Esophagus mucosa (tissue), 1 donor: ENCODE measurements at places on chromosomes 6 and 20. TPM values are rescaled to one million over a fixed set of nuclear protein-coding genes. Genes with fewer than 3 reads are reported as not detected.

DNA sequence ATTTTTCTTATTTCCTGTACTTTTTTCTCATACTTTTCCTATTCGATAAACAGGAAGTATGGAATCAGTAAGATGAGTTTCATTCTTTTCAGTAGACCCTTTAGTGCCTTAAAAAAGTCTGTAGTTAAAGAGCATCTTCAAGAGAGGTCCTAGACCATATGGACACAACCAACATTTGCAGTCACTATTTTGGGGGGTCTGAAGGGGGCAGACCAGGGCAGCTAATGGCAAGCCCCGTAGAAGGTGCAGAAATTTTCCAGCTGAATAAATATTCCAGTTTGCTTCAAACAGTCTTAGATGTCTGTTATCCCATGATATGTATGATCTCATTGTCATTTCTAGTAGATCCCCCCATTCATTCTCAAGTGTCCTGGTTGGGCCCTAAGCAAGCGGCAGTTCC is 52.8 kb downstream of the MAP3K5 start:
- no peak for ATAC-seq

GRCh38 chr6:25619217-25619616 is 32.8 kb upstream of the SCGN start:
- ATAC-seq: no peak

DNA sequence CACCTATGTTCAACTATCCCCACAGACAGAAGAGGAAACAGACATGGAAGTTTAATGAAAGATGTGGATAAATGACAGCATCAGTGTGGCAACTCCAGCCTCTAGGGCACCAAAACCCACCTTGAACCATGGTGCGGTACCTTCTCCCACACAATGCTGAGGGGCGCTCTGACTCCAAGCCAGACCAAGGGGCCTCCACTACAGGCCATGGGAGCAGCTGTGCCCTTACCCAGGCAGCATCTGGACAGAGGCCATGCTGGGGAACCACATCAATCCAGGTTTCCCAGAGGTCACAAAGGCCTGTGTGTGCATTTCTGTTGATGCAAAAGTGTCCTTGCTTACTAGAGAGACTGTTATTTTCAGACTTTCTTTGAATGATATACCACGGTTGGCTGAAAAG is 4.1 kb downstream of the PRR18 start:
- ATAC-seq: no peak

- no peak for ATAC-seq
Measured at GRCh38 chr20:32163951-32164350, 43.6 kb downstream of the PLAGL2 start.

DNA sequence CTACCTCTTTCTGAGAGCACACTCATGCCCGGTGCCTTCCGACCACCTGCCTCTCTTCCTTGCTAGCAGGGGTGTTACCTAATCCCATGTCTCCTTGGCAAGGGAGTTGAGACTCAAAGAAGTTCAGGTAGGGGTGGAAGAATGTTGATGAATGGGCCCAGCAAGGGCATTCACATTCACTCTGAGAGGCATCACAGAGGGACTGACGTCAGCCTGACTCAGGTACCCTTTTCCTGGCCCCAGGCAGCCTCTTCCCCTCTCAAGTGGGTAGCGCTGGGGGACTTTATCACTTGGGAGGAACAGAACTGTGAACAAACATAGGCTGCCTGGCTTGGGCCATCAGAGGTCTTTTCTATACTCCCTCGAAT is 35.3 kb downstream of the HM13 start:
- ATAC-seq: no peak

- no peak for ATAC-seq
Measured at GRCh38 chr6:126529637-126530362, 189.9 kb downstream of the CENPW start.

DNA sequence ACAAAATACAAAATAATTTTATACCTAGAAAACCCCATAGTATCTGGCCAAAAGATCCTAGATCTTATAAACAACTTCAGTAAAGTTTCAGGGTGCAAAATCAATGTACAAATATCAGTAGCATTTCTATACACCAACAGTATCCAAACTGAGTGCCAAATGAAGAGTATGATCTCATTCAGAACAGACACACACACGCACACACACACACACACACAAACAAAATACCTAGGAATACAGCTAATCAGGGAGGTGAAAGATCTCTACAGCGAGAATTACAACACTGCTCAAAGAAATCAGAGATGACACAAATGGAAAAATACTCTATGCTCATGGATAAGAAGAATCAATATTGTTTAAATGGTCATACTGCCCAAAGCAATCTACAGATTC is 49.2 kb downstream of the TOMM6 start:
- no peak for ATAC-seq

DNA sequence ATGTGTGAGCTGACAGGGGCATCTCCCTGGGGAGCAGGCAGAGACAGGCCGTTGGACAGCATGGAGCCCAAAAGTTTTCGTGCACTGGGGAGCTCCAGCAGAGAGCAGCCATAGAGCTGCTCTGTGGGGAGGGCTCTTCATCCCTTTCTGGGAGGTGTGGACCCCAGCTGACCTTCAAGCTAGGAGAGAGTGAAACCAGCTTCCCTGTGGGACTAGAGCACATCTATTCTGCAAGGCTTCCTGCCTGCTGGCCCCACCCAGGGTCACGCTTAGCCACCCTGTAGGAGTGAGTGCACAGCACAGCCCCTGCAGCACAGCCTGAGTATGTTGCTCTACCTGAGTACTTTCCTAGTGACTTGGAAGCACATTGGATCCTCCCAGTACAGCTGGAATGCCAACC is 183.3 kb downstream of the BCKDHB start:
- ATAC-seq: no peak

DNA sequence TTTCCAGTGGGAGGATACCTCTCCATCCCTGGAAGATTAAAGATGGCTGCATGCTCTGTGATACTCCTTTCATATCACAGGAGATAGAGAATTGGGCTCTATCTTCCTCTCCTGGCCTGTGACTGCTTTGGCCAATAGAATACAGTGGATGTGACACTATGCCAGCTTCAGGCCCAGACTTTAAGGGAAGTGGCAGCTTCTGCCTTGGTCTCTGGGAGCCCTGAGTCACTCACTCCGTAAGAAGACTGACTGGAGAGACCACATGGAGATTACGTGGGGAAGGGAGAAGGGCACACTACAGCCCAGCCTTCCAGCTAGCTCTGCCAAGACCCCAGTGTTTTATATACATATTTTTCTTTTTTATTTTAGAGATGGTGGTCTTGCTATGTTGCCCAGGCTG is 10.4 kb upstream of the MMP9 start:
- ATAC-seq: no peak

GRCh38 chr6:160791981-160792418 is 90.0 kb downstream of the PLG start:
- ATAC-seq: peak; percentile 83

GRCh38 chr6:33297406-33297955 is 1.3 kb downstream of the RGL2 start:
- ATAC-seq: peak; percentile 58

GRCh38 chr20:22924046-22924737 is 110.9 kb upstream of the SSTR4 start:
- no peak for ATAC-seq

- ATAC-seq: peak; percentile 43
Measured at GRCh38 chr20:45300961-45301360, 5.7 kb upstream of the RBPJL start.

- ATAC-seq: no peak
Measured at GRCh38 chr6:116529466-116530290, 15.8 kb downstream of the TRAPPC3L start.

GRCh38 chr6:157272866-157273755 is 50.2 kb downstream of the TMEM242 start:
- ATAC-seq: no peak

DNA sequence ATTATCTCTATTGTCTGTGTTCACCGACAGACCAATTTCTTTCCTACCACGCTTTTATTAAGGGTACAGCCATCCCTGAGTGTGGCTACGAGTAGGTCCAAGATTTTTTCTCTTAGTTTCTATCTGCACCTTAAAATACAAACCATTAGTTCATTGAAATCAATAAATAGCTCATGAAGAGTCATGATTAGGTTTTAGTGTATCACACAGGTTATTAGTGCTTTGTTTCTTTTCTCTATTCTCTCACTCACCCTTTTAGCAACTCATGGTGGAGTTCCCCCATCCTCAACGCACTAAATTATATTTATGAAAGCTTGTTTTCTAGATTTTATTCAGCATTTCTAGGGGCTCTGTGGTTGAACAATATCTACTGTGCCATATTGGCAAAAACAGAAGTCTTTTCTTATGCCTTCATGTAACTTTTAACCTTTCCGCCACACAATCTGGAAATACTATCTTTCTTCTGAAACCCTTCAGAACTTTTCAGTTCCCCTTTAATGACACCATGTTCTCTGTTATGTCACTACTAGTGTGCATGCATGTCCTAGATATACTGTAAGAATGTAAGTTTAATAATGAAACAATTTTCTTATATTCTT is 128.2 kb upstream of the LAMA2 start:
- no peak for ATAC-seq

DNA sequence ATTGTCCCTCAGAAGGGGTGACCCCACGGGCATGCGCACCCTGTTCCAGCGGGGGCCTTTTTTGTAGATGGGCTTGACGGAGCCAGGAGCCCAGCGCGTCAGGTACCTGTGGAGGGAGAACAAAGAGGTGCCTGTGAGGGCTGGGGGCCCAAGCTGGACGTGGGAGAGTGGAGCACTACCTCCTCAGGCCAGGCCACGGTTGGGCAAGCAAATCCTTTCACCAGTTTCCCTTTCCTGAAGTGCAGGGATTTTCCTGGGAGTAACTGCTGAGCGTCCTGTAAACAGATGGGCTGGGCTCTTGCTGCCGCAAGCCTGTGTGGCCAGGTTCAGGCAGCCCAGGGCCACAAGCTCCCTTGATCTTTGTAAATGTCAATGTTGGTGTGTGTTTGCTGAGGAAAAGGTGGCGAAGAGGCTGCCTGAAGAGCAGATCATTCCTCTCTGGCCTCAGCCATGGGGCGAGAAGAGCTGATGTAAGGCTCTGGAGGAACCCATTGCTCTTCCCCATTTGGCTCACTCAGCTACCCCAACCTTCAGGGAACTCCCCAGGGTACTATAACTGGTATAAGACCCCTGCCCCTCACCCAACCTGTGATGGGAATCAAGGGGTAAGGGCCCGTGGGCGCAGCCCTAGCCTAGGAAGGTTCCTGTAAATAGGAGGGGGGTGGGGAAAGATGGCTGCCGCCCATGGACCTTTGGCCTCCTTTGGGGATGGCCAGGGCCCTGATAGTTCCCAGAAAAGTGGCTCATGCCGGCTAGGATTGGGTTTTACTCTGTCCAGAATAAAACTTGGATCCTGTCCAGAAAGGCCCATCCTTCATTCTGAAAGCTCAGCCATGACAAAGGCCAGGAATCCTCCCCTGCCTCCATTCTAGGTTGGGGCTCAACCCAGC is 15.5 kb downstream of the MRPS18A start:
- ATAC-seq: no peak

- ATAC-seq: no peak
Measured at GRCh38 chr6:158517581-158517980, 42.3 kb upstream of the TMEM181 start.

- ATAC-seq: peak; percentile 11
Measured at GRCh38 chr20:54475334-54476168, at the start of gene DOK5. Gene DOK5 (plus strand): TSS chr20:54475593. CDS start chr20:54475947, 354 bp downstream.

Gene HRH3
- total RNA-seq: not detected

Gene BTN1A1
- not detected for total RNA-seq

Gene ZSCAN26
- 3.5 TPM for total RNA-seq

Gene ADGB
- total RNA-seq: not detected

Gene MLN
- total RNA-seq: not detected

Gene IRF4
- 1.1 TPM for total RNA-seq
